Stimulated activated CD4-positive, alpha-beta T cell treated with anti-CD3 and anti-CD28 coated beads, TNF-alpha, amount 100 ng/mL, for 24 hours (primary cell): ENCODE measurements at places on chromosomes 5 and 9.

- DNase-seq, result no peak
These were observed 760.3 kb downstream of the CDH9 start for GRCh38 chr5:26278078-26278477.

DNA sequence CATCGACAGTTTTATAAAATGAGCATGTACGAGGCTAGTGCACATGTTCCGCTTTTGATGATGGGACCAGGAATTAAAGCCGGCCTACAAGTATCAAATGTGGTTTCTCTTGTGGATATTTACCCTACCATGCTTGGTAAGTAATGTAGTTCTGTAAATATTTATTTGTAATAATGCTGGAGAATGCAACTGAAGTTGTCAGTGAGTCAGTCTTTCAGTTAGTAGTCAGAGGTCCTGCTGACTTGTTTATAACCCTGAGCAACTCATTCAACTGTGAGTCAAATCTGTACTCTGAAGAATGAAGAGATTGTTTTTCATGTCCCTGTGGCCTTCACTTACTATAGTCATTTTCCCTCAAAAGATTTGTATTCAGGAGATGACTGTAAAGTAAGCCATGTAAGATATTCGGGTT lies 28.4 kb upstream of the GPR150 start:
- no peak for DNase-seq

- no peak for DNase-seq
These were observed 37.4 kb downstream of the ARHGEF37 start for GRCh38 chr5:149618581-149619248.

GRCh38 chr9:6917162-6917561 lies 159.4 kb downstream of the KDM4C start:
- no peak for DNase-seq

- no peak for DNase-seq
These were observed 29.7 kb downstream of the DAPK1 start for GRCh38 chr9:87527211-87527916.
